ENCODE measurements at places on chromosomes 12 and 14.

GRCh38 chr12:116777245-116777644 is 39.1 kb downstream of the RNFT2 start:
- DNase-seq = no peak

GRCh38 chr12:25319233-25319984 is 68.7 kb upstream of the KRAS start:
- DNase-seq = no peak

DNA sequence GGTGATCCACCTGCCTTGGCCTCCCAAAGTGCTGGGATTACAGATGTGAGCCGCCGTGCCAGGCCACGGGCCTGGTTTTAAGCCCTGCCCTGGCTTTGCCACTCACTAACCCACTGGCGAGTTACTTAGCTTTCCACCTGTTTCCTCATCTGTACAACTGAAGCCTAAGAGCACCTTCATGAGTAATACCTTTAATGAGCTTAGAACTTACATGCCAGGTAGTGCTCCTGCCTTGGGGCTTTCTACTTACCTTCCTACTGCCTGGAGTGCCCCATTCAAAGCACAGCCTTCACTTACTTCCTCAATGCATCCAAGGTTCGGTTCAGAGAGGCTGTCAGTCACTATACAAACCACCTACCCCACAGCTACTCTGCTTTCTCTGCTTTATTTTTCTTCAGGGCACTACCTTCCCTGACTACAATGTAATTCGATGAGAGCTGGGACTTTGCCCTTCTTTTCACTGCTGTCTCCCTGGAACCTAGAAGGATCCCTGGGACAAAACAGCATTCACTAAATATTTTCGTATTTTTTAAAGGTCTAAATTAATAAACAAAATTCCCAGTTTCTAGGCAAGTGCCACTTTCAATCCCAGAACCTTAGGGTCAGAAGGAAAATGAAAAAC is 13.8 kb downstream of the ZCCHC8 start:
- DNase-seq = no peak

DNA sequence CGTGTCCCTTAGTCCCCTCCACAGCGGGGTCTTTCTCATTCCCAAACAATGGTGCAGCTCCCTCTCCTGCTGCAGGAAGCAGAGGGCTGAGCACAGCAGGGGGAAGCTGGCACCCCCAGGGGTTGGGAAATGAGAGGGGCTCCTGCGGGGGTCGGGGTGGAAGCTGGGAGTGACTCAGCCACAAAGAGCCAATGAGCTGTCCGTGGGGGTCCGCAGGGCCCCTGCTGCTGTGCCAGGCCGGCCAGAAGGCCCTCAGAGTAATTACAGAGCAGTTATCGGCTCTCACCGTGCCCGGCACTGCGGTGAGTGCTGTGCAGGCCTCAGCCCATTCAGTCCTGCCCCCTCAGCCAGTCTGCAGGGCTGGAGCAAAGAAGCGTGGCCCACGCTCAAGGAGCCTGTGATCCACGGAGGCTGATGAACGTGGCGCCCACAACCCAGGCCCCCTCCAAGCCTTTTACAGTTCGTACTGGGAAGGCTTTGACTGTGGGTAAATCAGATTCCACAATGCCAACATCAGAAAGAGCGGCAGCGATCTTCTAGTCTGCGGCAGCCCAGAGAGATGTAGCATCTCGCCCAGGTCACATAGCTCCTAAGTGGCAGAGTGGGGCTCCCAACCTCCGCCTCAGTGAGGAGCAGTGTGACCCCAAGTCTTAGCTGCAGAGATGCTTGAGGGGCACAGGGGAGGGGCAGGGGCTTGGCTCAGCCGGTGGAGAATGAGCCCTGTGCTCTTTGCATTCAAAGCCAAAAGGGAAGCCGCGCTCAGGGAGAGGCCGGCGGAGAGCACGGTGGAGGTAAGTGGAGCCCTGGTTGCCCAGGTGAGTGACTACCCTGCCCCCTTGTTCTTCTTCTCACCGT is 43.4 kb downstream of the SLC6A12 start:
- no peak for DNase-seq

- DNase-seq = no peak
Measured at GRCh38 chr12:116266168-116266601, 11.3 kb downstream of the MED13L start.

DNA sequence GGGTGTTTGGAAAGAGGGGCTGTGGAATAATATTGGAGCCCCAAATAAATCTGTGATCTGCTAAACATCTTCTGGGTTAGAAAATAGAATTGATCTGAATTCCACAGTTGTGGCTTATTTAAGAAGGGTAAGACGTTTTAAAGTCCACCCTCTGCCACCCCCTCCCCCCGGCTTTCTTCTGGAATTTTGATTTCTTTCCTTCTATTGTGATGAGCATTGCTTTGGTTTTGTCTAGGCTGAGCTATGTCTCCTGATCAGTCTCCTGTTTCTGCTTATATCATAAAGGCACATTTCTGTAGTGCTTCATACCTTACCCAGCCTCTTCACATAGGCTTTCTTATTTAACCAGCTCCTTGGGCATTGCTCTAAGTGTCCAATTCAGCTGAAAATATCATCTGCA is 77.3 kb upstream of the SLC38A2 start:
- no peak for DNase-seq

DNA sequence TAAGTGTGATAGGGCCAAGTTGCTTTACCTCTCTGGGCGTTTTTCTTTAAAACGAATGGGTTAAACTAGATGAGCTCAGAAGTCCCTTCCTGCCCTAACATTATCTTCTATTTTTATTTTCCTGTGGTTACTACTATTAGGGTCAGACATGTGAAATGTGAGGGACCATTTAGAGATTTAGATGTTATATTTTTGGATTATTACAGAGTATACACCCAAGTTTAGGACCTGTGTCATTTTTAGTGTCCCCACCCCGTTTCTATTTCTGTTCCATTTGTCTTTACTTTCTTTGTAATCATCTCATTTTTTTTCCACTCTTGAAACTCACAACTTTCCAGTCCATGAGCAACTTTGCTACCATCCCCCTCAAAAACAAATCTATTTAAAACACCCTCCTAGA is 56.3 kb downstream of the SLC4A8 start:
- no peak for DNase-seq

GRCh38 chr12:70732287-70732686 is 95.1 kb upstream of the PTPRB start:
- DNase-seq = no peak

DNA sequence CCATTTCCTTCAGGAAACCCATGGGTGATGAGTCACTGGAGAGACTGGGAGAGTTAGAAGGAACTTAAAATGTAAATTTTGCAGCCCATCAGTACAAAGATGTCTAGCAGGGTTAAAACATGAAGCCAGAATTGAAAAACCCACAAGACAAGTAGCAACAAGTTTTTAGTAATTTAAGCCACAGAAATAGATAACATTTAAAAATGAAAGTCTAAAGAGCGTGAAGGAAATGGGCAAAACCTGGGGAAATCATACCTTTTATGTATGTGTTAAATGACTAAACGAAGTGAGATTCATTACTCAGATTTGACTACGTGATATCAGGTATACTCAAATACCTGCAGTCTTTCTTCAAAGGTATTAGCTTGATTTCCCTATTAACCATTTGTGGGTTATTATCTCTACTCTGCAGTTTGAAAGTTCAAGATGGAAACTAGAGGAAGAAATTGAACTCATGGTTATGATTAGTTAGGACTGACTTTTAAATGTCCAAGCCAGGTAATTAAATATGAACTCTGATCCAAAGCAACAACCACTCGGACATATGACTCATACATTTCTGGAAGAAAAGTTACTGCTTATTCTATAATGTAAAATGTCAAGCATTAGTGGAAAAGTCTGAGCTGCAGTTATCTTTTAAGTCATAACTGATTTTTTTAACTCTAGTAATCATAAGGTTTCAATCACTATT is 84.1 kb downstream of the ITPR2 start:
- DNase-seq = no peak

DNA sequence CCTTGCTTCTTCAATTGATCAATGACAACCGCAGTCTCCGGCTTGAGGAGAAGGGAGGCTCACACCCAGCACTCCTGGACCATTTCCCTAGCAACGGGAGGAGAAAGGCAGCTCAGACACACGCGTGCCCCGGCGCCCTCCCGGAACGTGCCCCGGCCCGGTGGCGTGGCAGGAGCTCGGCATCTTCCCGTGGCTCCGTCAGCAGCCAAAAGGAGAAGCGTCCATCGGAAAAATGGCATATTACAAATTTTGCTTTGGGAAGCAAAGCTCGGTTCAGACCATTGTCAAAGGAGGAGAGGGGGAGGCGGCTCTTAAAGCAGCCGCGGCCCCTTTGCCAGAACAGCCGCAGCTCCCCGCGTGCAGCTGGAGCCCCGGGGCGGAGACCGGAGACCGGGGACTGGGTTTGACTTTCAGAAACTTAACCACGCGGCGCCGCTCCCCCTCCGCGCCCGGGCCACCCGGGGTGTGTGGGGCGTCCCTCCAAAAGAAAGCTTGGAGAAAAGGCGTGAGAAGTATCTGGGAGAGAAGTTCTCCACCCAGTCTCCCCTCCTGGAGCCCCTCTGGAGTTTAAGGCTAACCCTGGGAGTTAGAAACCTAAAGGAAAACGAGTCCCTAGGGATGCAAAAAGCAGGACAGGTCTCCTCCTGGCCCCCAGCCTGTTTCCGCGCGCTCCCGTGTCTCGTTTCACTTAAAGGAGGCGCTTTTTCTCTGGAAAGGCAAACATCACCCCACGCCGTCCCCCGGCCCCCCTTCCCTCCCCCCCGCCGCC is 545 bp downstream of the PPFIA2 start:
- peak; percentile 1 for DNase-seq
